ENCODE measurements at places on chromosomes 1 and 21.

GRCh38 chr21:37873655-37874054, 42.6 kb downstream of the KCNJ6 start:
- no peak for DNase-seq

- DNase-seq: no peak
Observed at GRCh38 chr1:115840605-115841460, at the start of gene NHLH2. Gene NHLH2 (minus strand): TSS chr1:115841126. CDS start chr1:115838372, 2,754 bp downstream.

DNA sequence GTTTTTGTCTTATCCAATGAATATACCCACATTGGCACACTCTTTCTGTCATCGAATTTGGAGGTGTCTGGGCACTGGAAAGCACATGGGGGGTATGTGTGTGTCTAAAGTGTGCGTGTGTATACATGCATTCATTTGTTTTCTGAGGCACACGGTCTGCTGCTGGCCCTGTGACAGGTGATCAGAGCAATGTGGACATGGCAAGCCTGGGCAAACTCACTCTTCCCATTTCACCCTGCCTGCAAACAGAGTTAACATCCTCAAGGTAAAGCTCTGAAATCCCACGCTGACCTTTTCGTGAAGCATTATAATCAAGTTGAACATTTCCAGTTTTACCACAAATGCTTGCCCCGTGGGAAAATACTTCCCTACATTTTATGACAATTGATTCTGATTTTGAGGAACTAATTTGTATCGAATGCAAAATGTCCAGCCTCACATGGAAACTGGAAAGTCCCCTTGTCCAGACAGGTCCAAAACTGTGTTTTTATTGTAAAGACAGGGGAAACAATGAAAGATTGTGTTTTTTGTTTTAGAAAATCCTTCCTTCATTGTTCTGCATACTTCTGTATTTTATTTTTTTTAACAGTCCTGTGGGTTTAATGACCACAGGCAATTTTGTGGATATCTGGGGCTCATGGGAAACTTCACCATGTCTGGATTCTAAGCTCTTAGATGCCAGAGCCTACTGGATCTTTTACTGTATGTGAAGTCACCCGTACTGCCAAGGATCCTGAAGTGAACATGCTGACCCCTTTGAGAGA, 160.9 kb downstream of the PBX1 start:
- DNase-seq: no peak

GRCh38 chr1:204213668-204214662, at the start of gene GOLT1A:
Gene GOLT1A (minus strand): TSS chr1:204213988. CDS start chr1:204213906, 82 bp downstream.
- DNase-seq: peak; percentile 28

- DNase-seq: no peak
Observed at GRCh38 chr1:221331273-221332183, 410.4 kb downstream of the DUSP10 start.

GRCh38 chr1:26961826-26962225, 1.6 kb upstream of the KDF1 start:
- no peak for DNase-seq

GRCh38 chr1:47190509-47190855, 646 bp upstream of the PDZK1IP1 start:
- DNase-seq: no peak

DNA sequence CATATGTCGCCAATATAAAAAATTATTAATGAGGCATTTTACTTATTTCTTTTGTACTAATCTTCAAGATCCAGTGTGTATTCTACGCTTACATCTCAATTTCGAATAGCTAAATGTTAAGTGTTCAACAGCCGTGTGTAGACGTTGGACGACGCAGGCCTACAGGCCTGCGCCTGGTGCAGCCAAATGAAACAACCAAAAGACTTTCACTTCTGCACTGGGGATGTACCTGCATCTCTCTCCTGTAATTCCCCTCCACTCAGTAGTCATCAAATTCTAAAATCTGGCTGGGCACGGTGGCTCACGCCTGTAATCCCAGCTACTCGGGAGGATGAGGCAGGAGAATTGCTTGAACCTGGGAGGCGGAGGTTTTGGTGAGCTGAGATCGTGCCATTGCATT, 76.8 kb upstream of the HNRNPU start:
- no peak for DNase-seq

- no peak for DNase-seq
Observed at GRCh38 chr21:14979264-14979663, 85.5 kb downstream of the NRIP1 start.

DNA sequence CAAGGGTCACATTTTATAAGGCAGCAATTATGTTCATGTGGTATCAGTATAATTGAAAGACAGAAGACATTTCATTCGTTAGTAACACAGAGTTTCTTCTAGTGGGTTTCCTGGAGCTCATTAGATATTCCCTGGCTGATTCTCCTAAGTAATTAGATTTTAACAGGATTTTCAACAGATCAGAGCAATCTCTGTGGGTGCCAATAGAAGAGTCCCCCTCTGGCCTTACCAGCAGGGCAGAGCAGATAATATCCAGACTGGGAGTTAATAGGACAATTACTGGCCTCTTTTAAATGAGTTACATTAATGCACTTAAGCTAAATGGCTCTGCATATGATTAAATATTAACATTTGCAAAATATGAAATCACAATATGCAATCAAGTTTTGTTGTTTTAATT, 74.2 kb upstream of the FOXD3 start:
- no peak for DNase-seq

- DNase-seq: no peak
Observed at GRCh38 chr1:57719274-57719673, 295.4 kb upstream of the DAB1 start.

DNA sequence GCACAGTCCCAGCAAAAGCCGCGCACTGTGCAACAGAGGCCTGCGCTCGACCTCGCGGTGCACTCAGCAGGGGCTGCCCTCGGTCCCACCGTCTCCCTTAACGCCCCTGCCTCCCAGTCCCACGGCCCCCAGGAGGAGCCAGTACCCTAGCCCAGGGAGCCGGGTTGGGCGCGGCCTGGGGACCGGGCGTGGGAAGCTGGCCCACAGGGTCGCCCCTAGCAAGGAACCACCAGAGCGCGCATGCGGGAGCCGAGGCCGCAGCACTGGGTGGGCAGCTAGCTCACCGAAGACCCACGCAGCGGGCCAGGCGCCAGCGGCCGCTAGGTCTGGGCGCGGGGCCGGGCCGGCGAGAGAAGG, 21.6 kb upstream of the ZNF678 start:
- no peak for DNase-seq

- no peak for DNase-seq
Observed at GRCh38 chr1:63264161-63264560, 58.2 kb upstream of the FOXD3 start.

GRCh38 chr1:222653178-222653827, 35.4 kb downstream of the MIA3 start:
- DNase-seq: no peak

DNA sequence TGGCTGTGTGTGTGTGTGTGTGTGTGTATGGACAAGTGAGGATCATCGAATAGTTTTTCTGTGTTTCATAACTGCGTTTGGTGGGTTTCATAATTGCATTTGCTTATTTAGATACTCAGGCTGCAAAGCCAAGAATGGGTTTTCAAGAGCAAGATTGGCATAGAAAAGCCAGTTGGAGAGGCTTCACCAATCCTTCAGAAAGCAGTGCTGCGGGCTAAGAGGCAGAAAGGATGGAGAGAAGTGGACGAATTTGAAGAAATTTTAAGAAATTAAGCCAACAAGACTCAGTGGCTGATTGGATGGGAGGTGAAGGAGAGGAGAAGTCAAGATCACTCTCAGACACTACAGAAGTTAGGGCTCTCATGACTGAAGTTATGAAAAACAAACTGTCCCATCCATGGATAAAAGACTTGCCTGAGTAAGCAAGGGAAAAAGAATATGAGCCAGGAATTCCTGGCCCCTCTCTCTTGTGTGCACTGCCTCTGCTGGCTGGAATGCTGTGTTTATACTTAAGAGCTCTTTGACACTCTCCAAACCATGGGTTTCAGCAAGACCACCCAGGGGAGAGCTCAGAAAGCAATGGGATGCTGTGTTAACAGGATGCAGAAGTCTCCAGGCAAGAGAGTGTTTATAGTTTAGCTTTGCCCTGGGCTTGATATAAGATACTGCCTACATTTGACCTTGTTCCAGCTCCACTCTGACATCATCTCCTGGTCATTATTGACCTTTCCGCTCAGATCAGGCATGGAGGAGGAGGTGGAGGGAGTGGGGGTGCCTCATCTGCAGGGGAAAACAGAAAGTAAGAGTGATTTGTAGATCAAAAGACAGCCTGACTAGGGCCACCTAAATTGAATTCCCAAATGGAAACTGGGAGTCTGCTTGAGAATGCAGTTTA, 232.0 kb upstream of the PLXNA2 start:
- no peak for DNase-seq

DNA sequence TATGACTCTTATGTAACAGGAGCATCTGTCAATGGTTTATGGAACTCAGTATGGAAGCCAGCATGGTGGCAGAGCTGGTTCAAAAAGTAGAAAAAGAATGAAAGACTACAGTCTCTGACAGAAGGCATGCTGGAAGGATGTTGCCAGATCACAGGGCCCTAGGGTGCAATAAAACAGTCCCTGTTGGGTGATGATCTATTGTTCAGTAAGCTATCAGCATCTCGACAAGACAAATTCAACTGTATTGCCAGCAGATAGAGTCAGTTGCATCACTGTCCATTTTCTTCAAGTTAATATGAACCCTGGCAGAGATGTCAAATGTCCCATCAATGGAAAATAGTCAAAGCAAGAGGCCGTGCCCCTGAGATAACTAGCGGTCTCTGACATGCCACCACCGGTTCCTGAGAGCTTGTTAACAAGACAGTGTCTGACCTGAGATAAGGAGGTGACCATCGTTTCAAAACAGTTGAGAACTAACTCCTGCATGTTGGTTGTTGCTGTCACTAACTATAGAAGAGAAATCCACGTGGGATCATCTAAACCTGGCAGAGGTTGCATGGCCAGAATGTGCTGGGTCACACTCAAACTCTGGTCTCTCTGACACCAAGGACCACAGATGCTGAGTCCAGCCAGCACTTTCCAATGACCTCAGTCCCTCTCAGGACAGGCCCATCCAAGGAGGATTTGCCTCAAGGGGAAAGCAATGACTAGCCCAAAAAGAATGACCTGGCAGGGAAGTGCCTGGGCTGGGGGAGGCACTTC, 125.9 kb downstream of the RIPK4 start:
- no peak for DNase-seq

- no peak for DNase-seq
Observed at GRCh38 chr1:77202751-77203150, 16.5 kb downstream of the PIGK start.

- DNase-seq: peak; percentile 23
Observed at GRCh38 chr1:231091831-231092301, 51.8 kb upstream of the FAM89A start.

- no peak for DNase-seq
Observed at GRCh38 chr1:87437663-87438295, 109.1 kb downstream of the LMO4 start.

GRCh38 chr1:173406783-173407230, 70.3 kb upstream of the PRDX6 start:
- DNase-seq: no peak

- DNase-seq: no peak
Observed at GRCh38 chr1:186112280-186112679, 262.8 kb downstream of the TPR start.

- no peak for DNase-seq
Observed at GRCh38 chr1:61851849-61852669, 109.8 kb downstream of the PATJ start.

GRCh38 chr21:39553331-39553730, 59.4 kb upstream of the B3GALT5 start:
- no peak for DNase-seq

- DNase-seq: no peak
Observed at GRCh38 chr1:197695961-197696360, 79.3 kb downstream of the DENND1B start.

DNA sequence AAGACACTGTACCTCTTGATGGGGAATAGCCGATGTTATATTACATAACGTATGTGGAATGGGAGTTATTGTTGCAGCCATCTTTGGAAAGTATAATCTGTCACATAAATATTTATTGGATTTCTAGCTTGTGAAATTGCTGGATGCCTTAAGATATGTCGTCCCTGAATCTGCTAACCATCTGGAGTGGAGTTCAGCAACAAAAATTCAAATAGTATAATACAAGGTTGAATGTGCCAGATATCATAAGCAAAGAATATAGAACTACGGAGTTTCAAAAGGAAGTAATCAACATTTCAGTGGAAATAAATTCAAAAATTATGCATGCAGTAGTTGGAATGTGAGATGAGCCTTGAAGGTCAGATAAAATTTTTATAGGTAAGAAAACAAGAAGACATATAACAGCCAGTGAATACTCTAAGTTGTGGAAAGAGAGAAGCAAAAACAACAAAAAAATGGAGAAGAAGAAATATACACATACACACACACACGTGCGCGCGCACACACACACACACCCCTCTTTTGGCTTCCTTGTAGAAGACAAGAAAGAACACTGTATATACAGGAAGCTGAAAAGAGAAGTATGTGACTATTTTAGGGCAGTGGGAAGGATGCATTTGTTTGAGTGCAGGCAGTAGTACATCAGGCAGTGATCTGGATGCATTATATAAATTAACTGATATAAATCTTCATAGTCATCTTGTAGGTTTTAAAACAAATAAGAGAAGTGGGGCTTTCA, 516.7 kb downstream of the KCNT2 start:
- no peak for DNase-seq

- no peak for DNase-seq
Observed at GRCh38 chr1:76881762-76882161, 14.5 kb downstream of the ST6GALNAC5 start.

GRCh38 chr1:183470147-183470960, 1.9 kb upstream of the SMG7 start:
- peak; percentile 87 for DNase-seq

DNA sequence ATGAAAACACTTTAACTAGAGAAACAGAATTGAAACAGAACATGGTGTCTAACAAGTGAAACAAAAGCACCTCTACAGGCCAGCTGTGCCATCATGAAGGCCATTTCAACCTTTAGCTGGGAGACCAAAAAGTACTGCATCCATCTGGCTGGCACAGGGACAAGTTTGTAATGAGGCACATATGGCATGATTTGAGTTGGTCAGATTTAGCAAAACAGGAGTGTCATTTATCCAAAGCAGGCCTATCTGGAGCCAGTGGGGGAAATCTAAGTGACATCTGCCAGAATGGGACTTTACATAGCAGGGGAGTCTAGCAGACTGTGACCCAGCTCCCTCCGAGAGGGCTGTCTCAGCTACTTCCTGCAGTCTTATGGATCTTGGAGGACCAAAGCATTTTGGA, 51.9 kb downstream of the DNTTIP2 start:
- no peak for DNase-seq

DNA sequence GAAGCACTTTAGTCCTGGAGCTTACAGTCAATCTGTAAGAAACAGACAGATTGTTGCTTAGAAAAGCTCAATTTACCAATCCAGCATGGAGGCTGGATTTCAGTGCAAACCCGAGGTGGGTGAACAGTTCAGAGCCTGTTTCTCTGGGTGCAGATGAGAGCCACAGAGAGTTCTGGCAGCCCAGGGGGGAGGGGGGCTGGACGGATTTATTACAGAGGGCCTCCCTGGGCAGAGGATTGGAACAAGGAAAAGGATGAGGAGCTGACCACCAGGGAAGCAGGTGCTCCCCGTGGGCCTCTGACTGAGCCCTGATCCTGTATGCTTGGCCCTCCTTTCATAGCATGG, 38.0 kb upstream of the EPS8L3 start:
- no peak for DNase-seq

- no peak for DNase-seq
Observed at GRCh38 chr1:119653839-119654170, 5.7 kb upstream of the ZNF697 start.

GRCh38 chr1:186977266-186977957, 148.7 kb downstream of the PLA2G4A start:
- no peak for DNase-seq
